ENCODE measurements at places on chromosomes 6 and 20. TPM values are rescaled to one million over a fixed set of nuclear protein-coding genes. Genes with fewer than 3 reads are reported as not detected.

DNA sequence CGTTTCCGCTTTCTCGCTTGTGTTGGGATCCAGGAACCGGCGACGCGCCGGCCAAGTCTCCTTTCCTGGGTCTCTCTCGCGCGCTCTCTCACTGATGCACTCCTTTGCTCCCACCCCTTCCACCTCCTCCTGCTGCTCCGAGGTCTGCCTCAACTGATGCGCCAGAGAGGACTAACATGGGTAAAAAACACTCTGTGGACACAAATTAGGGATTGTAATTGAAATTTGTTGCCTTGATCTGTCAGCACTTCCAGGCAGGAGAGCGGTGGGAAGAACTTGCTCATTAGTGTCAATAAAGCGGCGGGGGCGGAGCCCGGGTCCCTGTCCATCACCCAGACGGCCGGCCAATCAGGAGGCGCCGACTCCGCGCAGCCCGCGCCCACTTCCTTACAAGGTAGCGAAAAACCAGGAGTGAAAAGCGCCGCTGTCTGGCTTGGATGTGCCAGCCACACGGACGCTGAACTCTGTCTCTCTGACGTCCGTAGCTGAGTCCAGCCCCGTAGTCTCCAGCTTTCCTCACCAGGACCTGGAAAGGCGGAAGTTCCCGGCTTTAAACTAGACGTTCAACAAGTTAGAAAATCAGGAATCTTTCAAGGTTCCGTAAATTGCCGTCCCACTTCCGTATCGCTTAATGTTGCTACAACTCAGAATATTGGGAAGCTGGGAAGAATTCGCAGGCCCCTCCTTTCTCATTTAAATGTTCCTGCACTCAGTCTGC is at the start of gene TBX18:
TSS of gene TBX18 (minus strand) at position 267 of the 718 bp plus-strand sequence. CDS start 417 bp downstream, outside the sequence.
- peak; percentile 59 for DNase-seq

- no peak for DNase-seq
Measured at GRCh38 chr6:146191612-146192011, 162.8 kb downstream of the GRM1 start.

PSORS1C1 gene
- total RNA-seq, result not detected

SAMD3 gene
- total RNA-seq, result 18.3 TPM

AGPAT1 gene
- 14.3 TPM for total RNA-seq

- DNase-seq, result no peak
Measured at GRCh38 chr6:139762587-139763031, 388.2 kb upstream of the CITED2 start.
